ENCODE measurements at places on chromosomes 11 and 22.

GRCh38 chr22:28171712-28172111 is 252.7 kb upstream of the PITPNB start:
- DNase-seq = no peak

- no peak for DNase-seq
Observed at GRCh38 chr11:110377434-110377833, 52.3 kb upstream of the FDX1 start.

- DNase-seq = no peak
Observed at GRCh38 chr22:47127441-47127871, 365.0 kb downstream of the TBC1D22A start.

GRCh38 chr22:17483688-17484372 is 79.5 kb upstream of the SLC25A18 start:
- peak; percentile 37 for DNase-seq

- no peak for DNase-seq
Observed at GRCh38 chr11:127997594-127997993, 589.8 kb downstream of the ETS1 start.

- no peak for DNase-seq
Observed at GRCh38 chr22:45910928-45911467, 66.0 kb downstream of the WNT7B start.

DNA sequence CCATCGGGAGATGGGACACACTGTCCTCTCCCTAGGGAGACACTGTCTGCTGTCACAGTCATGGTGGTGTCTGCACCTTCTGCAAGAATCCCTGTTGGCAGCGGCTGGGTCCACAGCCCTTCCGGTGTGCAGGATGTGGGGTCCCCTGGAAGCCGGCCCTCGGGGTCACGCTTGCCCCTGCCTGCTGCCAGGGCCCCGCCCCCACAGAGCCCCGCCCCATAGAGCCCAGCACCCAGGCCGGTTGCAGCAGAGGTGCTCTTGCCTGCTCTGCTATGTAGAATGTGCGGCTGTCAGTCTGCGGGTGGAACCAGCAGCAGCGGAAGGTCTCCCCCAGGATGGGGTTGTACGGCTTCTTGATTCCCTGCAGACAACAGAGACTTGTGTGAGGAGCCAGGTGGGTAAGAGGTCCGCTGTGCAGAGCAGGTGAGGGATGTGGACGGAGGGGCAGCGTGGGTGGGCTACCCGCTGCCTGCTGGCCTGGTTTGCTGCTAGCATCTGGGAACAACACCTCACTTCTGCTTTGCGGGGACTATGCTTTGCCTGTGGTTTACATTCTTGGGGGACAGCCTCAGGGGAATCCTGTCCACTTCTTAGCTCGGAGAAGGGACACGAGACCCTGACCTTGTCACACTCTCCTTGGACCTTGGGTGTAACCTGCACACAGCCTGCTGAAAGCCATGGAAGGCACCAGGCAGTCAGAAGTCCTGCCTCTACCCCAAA is 44.9 kb upstream of the CARS1 start:
- DNase-seq = no peak

GRCh38 chr22:37739035-37739434 is 42.2 kb downstream of the TRIOBP start:
- DNase-seq = no peak

GRCh38 chr11:221539-221938 is 14.0 kb downstream of the RIC8A start:
- DNase-seq = no peak

- no peak for DNase-seq
Observed at GRCh38 chr11:113951537-113951936, 23.4 kb upstream of the HTR3A start.
